ENCODE measurements at places on chromosomes 13 and 19.

DNA sequence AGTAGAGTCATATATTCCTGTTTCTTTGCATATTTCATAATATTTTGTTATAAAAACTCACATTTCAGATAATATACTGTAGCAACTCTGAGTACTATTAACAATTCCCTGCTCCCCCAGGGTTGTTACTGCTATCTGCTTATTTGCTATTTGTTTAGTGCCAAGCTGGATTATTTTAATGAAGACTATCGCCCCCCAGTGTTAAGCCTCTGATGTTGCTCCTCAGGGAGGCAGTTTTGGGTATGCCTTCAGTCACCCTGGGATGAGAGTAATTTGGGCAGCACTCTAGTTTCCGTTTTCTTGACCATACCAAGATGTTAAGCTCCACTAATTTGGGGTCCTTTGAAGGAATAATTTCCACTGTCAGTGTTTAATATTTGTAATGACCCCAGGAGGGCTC, 46.0 kb downstream of the MICU2 start:
- peak; percentile 3 for DNase-seq

GRCh38 chr19:1374250-1374577, 9.5 kb upstream of the NDUFS7 start:
- DNase-seq = no peak

GRCh38 chr13:28626266-28626665, 32.7 kb upstream of the POMP start:
- DNase-seq = no peak

DNA sequence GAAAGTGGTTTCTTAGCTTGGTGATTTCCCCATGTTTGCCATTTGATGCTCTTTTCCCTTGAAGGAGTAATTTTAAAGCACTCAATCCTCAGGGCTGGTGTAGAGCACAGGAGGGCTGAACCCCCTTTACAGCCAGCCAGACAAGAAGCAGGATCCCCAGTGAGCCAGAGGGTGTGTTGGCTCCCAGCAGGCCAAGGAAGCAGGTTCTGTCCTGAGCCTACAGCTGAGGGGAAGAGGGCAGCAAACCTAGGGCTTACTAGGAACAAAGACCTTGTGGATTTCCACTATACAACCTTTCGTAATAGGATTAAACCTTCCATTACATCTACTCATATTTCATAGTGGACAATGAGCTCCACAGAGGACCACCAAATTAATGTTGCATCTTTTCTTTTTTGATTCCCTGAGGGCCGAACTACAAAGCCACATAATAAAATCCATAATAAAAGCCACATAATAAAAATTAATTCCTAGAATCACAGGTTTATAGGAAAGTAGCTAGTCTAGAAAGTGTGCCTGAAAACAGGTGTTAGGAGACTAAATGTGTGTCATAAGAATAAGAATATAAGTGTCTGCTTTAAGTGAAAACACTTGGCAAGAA, 300.2 kb downstream of the DCLK1 start:
- DNase-seq = no peak

GRCh38 chr19:53664760-53665159, 33.0 kb downstream of the DPRX start:
- no peak for DNase-seq

GRCh38 chr19:46201454-46202310, 27.9 kb upstream of the IGFL1 start:
- DNase-seq = no peak

DNA sequence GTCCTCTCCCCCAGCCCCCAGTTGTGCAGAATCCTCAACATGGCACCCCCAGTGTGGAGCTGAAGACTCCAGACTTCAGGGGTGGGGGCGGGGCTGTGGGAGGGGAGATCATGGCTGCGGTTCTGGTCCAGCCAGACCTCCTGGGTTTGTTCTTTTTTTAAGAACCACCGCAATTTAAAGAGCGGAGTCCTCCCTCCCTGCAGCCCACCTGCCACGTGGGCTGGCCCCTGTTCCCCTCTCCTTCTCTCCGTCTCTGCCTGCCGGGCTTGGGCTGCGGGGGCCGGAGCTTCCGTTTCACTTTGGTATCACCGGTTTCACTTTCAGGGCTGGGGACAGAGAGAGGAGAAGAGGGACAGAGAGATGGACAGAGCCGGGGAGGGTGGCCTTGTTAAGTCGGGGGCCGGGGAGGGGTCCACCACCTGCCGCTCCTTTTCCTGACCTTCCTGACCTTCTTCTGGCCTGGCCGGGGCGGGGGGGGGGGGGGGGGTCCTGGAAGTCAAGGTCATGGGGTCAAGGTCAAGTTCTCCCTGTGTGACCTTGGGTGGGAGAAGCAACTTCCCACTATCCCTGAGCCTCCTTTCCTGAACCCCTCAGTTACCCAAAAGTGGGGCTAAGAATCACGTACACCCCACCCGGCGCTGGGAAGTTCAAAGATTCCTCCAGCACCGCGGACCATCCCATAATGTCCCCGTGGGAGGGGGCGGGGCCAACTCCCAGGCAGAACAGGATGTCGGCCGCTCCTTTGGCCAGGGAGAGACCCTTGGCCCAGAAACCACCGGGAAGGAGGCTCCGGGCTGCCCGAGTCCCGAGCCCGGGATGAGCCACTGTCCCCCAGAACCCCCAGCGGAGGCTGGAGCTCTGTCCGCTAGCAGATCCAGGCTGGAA, 11.3 kb upstream of the ZBTB7A start:
- no peak for DNase-seq

- no peak for DNase-seq
Measured at GRCh38 chr13:113116206-113116800, 6.3 kb upstream of the F10 start.

DNA sequence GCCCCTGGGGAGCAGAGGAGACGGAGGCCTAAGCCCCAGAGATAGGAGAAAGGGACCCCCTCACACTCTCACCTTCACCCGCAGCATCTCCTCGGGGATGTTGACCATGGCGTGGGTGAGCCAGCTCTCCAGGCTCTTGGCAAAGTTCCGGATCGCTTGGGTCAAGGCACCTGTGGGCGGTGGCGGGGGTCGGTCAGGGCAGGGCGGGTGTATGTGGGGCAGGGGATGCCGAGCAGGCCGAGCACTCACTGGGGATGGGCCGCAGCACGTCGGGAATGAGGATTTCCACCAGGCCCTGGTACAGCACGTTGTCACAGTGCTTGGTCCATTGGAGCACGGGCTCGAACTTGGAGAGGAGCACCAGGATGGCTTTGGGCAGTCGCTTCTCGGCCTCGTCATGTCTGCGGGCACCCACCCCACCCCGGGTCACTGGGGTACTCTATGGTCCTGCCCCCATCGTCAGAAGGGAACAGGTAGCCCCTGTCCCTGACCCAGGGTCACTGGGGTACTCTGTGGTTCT, 13.1 kb downstream of the DCAF15 start:
- no peak for DNase-seq

DNA sequence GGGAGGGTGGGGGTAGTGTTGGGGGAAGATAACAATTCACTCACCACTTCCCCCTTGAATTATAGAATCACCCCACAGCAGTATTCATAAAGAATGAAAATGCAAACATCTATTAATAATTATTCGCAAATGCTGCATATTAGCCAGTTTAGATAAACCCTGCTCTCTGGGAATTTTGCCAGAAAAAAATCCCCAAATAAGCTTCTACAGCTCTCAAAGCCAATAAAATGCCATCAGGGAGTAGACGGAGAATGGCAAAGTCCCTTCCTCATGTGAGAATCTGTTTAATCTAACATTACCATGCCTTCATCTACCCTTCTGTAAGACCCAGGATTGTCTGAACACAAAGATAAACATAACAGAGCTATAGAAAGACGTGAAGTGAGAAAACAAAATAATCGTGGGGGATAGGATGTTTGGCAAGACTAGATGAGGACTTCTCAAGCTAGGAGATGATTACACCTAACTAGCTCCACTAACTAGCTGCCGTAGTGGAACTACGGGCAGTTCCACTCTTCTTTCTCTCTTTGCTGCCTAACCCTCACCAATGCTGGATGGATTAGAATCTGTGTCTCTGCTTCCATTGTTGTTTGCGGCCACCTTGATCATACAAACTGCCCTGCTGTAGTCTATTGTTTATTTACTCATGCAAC, 32.4 kb upstream of the CACNA1A start:
- no peak for DNase-seq

GRCh38 chr19:39438270-39438934, 2.7 kb upstream of the RPS16 start:
- no peak for DNase-seq

DNA sequence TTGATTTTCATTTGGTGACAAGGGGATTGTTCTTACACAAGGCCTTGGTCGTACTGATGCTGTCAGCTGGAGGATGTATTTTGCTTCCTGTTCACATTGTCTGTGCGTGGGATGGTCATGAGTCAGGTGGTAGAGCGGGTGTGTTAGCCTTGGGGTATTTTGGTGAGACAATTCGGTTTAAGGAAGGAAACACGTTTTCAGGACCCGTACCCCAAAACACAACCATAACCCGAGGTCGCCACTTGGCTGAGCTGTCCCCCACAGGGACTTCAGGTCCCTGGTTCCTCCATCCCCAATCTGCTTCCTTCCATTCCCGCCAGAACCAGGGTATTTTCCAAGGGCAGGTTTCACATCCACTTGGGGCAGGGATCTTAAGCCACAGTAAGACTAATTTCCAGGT, 15.0 kb downstream of the MYO9B start:
- no peak for DNase-seq

DNA sequence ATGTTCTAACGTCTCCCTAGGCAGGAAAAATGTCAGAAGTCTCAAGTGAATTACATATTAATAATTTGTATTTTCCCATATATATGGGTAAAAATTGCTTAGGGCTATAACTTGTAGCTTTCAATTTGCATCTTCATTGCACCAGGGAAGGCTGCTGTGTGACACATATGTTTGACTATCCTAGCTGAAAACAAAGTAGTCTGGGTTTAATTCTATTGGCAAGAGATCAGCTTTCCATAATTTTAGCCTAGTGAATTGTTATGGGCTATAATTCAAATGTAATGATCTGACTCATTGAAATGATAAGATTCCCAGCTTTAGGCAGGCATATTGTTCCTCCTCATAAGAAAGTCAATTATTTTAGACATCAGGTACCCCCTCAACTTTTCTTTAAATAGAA, 553.1 kb downstream of the DCT start:
- no peak for DNase-seq

DNA sequence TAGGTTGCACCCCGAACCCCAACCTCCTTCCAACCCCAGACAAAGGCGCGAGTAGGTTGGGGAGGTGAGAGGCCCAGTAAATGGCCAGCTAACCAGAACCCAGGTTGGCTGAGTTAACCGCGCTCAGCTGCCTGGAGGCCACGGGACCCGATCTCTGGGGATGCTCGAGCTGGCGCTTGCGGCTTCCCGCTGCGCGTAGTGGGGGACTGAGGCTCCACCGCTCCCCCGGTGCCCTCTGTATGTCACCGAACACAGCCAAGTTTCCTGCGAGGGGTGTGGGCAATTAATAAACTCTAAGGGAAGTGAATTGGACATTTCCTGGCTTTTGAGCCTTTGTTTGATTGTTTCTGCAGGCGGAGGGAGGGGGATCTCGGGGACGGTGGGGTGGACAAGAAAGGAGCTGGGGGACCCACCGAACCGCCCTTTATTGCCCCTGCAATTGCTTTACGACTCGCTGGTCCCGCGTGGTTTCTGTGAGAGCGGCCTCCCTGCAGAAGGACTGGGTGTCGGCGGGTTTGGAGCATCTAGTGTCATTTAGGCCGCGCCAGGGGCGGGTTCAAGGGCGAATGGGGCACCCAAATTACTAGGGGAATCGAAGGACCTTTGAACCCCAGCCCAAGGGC, 3.5 kb upstream of the ZIC5 start:
- DNase-seq = no peak

DNA sequence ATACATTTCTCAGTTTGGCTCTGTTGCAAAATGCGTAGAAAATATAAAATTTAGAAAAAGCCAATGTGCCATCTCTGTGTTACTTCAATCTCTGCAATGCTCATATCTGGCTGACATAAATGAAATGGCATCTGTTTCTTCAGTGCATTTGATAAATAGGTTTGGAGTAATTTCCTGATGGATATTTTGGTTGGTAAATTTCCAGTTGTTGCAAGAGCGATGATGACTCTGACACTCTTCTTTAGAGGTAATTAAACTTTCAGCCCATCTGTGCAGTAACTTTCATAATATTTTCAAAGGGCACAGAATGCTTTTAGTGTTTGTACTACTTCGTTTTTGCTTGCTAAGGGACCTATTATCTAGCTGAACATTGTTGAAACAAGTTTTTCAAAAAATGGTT, 1286.4 kb downstream of the PCDH9 start:
- no peak for DNase-seq

GRCh38 chr19:45502111-45502510, 3.9 kb downstream of the PPM1N start:
- no peak for DNase-seq

- no peak for DNase-seq
Measured at GRCh38 chr19:30202060-30202600, 170.1 kb upstream of the ZNF536 start.

GRCh38 chr19:48489608-48490216, 20.5 kb downstream of the CYTH2 start:
- DNase-seq = no peak

DNA sequence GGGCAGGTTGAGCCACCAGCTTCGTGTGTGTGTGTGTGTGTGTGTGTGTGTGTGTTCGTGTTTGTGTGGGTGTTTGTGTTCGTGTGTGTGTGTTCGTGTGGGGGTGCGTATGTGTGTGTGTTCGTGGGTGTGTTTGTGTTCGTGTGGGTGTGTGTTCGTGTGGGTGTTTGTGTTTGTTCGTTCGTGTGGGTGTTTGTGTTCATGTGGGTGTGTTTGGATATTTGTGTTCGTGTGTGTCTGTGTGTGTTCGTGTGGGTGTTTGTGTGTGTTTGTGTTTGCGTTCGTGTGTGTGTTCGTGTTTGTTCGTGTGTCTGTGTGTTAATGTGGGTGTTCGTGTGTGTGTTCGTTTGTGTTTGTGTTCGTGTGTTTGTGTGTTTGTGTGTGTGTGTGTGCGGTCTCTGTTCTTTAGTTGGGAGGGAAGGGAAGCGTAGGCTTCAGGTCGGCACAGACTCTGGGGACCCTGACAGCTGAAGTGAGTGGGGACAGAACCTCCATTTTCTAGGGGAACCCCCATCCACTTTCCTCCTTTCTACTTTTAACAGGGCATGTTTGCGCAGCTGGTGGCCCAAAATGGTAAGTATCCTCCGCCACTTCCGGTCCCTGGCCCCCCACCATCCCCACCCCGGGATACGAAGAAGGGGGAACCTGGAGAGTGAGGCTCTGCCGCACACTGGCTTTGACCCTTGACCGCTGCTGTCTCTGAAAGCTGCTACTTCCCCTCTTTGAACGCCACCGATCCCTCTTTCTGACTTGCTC, 1.6 kb downstream of the TNFSF9 start:
- no peak for DNase-seq

DNA sequence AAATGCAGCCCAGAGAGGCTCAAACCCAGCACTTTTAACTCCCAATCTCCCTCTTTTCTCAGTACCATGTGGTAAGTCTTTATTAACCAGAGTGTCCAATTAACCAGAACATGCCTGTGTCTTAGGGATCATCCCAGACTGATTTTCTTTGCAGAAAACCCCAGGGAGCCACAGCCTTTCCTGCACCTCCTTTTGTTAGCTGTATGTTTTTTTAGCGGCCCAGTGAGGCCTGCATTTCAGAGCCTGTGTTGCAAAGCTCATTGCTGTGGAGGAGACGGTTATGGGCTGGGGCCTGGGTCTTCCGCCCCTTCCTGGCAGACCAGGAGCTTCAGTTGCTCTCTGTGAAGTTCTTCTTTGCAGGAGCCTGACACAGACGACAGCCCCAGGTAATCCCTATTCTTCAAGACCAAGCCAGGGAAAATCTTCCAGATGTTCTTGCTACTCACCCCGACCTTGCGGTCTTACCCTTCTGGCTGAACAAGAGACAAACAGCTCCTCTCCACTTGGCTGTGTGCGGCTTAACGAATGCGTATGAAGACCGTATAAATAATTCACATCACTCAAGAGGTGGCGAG, 70.7 kb upstream of the TSHZ3 start:
- no peak for DNase-seq

- DNase-seq = no peak
Measured at GRCh38 chr13:83204886-83205285, 677.4 kb downstream of the SLITRK1 start.
